ENCODE measurements at places on chromosomes 11 and 22.

GRCh38 chr22:44995105-44995514, 14.7 kb downstream of the PHF21B start:
- DNase-seq: no peak

DNA sequence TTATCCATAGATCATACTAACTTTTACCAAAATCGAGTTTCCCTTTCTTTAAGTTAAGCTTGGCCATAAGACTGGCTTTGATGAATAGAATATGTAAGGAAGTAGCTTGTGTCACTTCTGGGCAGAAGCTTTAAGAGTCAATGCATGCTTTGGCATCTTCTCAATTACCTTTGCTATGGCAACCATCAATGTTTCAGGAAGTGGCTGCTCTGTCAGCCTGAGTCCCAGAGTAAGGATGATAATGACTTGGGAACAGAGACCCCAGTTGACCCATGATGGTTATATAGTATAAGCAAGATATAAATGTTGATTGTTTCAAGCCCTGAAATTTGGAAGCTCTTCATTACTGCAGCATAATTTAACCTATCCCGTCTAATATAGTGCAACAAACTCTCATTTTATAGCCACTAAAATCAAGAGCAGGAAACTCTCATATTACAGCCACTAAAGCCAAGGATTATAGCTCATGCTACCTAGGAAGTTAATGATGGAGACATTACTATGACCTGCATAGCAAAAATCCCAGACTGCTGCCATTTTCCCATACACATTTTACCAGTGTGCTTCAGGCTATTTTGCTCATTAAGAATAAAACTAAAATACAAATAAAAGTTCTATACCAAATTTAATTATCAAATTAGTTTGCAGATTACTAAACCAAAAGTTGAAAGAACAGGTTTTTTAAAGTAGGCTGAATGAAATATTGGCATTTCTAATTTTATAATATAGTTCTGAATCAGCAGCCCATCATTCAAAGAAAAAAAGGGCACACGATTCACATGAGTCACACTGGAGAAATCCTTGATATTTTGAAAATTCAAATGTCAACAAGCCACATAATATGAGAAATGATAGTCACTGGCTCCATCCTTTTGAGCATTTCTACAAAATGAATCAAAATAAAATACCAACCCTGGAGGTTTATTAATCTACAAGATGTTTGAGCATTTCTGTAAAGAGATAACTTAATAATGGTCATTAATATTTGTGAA, 23.8 kb downstream of the FSHB start:
- no peak for DNase-seq

DNA sequence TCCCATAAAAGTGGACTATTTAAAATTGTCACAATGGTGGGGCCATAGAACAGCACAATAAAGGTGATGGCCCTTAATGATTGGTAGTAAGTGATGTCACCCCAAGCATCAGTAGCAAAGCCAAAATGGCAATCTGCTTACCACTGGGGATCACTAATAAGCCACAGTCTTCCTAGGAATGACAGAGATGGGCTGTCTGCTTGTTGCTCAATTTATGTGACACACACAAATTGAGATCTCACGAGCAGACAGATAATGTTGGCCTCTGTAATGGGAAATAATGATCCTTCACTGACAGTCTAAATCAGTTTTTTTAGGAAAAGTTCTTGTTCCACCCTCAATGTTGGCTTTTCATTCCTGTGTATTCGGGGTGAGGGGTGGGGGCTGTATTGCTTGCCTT, 515.1 kb downstream of the BRD1 start:
- no peak for DNase-seq

DNA sequence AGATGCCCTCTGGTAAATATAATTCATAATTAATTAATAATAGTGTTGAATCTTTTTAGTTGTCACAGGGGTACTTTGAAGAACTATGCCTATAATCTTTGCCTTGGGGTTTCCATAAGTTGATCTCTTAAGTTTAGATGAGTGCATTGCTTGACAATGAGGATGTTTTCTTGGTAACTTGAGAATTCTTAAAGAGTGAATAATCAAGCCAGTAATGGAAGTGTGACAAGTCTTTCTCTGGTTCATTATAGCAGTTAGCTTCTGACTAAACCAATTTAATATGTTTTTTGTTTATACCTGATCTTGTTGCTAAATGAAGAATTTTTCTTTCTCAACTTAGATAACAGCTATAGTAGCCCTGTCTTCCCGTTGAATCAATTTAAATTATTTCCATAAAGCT, 46.2 kb downstream of the ATXN10 start:
- DNase-seq: no peak

- no peak for DNase-seq
Observed at GRCh38 chr11:66042227-66042995, 6.5 kb downstream of the GAL3ST3 start.

DNA sequence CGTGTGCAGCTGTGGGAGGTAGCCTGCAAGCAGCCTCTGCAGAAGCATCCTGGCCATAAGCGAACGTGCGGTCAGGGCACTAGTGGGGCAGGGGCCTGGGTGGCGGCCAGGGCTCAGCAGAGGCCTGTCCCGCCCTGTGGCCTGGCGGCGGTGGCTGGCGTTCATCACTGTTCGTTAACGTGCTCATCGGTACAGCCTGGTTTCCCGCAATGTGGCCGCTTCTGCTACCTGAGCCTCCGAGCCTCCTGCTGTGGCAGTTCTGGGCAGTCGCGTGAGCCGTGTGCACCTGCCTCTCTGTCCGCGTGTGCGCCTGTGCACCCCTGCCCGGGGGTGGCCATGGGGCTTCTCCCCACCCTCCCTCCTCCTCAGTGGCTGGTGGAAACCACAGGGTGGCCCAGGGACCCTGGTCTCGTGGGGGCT, 117.9 kb downstream of the KCNQ1OT1 start:
- no peak for DNase-seq

DNA sequence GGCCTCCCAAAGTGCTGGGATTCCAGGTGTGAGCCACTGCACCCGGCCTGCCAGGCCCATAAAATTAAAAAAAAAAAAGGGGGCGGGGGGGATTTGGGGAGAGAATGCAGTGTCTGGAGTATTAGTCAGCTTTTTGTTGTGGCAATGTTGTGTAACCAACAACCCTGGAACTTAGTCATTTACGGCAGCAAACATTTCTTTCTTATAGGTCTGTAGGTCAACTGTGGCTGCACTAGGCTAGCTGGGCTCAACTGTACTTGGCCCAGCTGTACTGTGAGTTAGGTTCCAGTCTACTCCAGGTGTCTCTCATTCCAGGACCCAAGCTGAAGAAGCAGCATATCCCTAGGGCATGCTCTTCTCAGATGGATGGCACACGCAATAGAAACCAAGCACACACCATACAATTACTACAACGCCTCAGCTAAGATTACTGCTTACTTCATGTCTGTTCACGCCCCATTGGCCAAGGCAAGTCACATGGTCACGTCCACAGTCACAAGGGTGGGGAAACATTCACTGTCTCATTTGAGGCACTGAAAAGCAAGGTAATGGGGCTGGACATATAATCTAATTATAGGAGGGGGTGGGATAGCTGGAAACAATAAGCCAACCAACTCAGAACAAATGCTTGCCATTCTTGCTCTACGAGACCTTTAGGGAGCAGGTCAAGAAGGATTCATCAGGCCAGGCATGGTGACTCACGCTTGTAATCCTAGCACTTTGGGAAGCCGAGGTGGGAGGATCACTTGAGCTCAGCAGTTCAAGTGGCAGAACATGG, 10.4 kb upstream of the SPINDOC start:
- no peak for DNase-seq

DNA sequence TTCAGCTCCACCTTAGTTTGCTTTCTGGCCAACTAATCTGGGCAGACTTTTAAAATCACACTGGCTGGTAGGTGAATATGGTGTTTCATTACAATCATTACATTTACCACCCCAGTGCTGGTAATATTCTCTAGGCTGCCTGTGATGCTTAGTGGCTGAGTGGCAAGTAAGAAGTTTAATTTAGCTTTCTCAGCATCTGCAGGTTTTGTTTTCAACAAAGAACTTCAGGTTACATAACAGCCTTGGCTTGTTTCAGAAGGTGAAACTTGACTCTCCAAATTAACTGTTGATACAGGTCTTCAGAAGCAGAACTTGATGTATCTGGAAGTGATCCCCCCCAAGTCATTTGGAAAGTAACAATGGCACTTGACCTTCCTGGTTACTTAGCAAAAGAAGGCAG, 423.3 kb upstream of the CCDC90B start:
- DNase-seq: no peak

DNA sequence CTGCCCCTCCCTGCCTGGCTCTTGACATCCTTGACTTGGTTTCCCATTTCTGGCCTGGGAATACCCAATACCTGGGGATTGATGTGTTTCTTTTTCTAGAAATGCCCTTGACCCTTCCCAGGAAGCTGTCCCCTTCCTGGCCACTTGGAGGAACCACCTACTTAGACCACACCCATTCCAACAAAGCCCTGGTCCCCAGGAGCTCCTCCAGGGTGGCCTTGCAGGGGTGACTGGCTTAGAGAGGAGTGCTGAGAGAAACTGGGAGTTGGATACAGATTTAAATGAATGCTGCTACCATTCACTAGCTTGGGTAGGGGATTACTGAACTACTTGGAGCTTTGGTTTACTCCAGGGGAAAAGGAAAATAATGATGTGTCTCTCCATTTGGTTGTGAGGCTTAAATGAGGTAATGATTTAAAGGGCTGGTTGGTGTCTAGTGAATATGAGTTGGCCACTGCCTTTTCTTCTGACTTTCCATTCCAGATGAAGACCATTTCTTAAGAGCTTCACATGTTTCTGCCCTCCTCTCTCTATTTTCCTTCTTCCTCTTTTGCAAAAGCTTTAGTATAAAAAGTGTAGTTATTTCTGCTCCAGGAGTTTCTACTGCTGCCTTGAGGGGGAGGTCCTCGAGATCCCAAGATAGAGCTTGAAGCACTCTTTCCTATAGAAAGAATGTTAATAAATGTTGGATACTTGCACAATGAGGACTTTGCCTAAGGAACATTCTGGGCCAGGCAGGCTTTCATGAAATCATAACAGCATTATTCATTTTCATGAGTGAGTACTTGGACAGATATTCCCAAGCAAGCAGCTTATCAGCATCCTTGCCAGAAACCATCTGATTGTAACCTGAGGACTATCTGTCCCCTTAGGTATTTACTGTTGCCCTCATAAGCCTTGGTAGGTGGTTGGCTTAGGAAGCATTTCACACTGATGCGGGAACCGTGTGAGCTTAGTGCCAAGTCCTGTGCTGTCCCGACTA, 22.4 kb downstream of the PANX1 start:
- DNase-seq: no peak

DNA sequence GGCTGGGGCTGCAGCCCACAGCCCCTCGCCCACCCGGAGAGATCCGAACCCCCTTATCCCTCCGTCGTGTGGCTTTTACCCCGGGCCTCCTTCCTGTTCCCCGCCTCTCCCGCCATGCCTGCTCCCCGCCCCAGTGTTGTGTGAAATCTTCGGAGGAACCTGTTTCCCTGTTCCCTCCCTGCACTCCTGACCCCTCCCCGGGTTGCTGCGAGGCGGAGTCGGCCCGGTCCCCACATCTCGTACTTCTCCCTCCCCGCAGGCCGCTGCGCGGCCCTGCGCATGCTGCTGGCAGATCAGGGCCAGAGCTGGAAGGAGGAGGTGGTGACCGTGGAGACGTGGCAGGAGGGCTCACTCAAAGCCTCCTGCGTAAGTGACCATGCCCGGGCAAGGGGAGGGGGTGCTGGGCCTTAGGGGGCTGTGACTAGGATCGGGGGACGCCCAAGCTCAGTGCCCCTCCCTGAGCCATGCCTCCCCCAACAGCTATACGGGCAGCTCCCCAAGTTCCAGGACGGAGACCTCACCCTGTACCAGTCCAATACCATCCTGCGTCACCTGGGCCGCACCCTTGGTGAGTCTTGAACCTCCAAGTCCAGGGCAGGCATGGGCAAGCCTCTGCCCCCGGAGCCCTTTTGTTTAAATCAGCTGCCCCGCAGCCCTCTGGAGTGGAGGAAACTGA, 731 bp downstream of the GSTP1 start:
- DNase-seq: peak; percentile 38

- DNase-seq: no peak
Observed at GRCh38 chr11:122850076-122850631, 11.9 kb downstream of the CRTAM start.

Measured in T-helper 1 cell (primary cell).